CD4-positive, alpha-beta memory T cell (primary cell): ENCODE measurements at places on chromosomes 2 and 18. TPM values are rescaled to one million over a fixed set of nuclear protein-coding genes. Genes with fewer than 3 reads are reported as not detected.

The MSH6 gene
- total RNA-seq = 49.9 TPM

The SKA1 gene
- total RNA-seq = 0.28 TPM

The DPYSL5 gene
- total RNA-seq = not detected

The C2orf15 gene
- total RNA-seq = 2.3 TPM

The ZNF396 gene
- 7.3 TPM for total RNA-seq

The CLEC4F gene
- total RNA-seq = not detected

The GALNT3 gene
- total RNA-seq = 3.0 TPM

The CCL20 gene
- 2.6 TPM for total RNA-seq

The CNOT9 gene
- total RNA-seq = 53.9 TPM

The TEX44 gene
- not detected for total RNA-seq

The CYBRD1 gene
- 0.64 TPM for total RNA-seq

The TMBIM1 gene
- 144 TPM for total RNA-seq

The CKAP2L gene
- total RNA-seq = 0.06 TPM

The REG1B gene
- total RNA-seq = not detected

The FOXD4L1 gene
- total RNA-seq = 0.42 TPM

The L3MBTL4 gene
- total RNA-seq = 0.49 TPM

The PMS1 gene
- 29.1 TPM for total RNA-seq

The EVX2 gene
- not detected for total RNA-seq

The KIAA2012 gene
- not detected for total RNA-seq

The ATP6V1C2 gene
- total RNA-seq = not detected

The RAB17 gene
- total RNA-seq = not detected

The LAMA1 gene
- not detected for total RNA-seq

The FLACC1 gene
- total RNA-seq = 10.0 TPM

The GPR35 gene
- 6.8 TPM for total RNA-seq

The UGT1A10 gene
- not detected for total RNA-seq
